ENCODE measurements at places on chromosomes 4 and X.

- DNase-seq, result no peak
Measured at GRCh38 chr4:163556650-163557391, 62.3 kb downstream of the TMA16 start.

GRCh38 chr4:42446823-42447222 is 49.5 kb downstream of the SHISA3 start:
- no peak for DNase-seq

DNA sequence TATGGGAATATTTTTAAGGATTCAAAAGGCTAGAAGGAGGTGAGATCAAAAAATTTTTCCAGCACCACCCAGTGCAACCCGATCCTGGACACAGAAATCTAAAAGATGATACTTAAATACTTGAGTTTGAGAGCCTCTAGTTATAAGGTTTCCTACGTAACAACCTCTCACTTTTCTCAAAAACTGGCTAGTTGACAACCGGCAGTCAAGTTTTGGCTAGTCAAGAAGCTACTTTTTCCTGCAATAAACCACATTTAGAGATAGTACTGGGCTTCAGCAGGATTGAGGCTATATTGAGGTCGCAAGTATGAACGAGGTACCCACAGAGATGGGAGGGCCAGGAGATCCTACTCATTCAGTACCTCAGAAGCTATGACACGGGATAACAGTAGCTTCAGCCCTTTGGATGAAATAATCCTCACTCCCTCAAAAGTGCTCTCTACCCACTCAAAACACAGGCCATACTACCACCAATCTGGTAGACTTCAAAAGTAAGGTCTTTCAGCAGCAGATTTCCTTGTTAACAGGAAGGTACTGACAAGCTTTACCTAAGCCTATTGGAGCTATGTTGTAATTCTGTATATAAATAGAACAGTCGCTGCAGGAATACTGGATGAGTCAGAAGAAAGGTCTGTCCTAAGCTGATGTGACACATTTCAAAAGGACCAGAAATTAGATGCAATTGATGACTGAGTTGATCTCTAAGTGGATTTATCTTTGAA is 1.5 kb upstream of the TSPAN5 start:
- no peak for DNase-seq

GRCh38 chr4:151175754-151176631 is 76.6 kb downstream of the RPS3A start:
- DNase-seq, result no peak

- DNase-seq, result no peak
Measured at GRCh38 chr4:1723131-1723801, 1.9 kb downstream of the TACC3 start.

GRCh38 chr4:77110730-77111129 is 34.9 kb upstream of the CCNI start:
- DNase-seq, result no peak

Data from fibroblast of the conjunctiva (primary cell).